MV-4-11 (cell line): ENCODE measurements at places on chromosomes 7 and 10.

DNA sequence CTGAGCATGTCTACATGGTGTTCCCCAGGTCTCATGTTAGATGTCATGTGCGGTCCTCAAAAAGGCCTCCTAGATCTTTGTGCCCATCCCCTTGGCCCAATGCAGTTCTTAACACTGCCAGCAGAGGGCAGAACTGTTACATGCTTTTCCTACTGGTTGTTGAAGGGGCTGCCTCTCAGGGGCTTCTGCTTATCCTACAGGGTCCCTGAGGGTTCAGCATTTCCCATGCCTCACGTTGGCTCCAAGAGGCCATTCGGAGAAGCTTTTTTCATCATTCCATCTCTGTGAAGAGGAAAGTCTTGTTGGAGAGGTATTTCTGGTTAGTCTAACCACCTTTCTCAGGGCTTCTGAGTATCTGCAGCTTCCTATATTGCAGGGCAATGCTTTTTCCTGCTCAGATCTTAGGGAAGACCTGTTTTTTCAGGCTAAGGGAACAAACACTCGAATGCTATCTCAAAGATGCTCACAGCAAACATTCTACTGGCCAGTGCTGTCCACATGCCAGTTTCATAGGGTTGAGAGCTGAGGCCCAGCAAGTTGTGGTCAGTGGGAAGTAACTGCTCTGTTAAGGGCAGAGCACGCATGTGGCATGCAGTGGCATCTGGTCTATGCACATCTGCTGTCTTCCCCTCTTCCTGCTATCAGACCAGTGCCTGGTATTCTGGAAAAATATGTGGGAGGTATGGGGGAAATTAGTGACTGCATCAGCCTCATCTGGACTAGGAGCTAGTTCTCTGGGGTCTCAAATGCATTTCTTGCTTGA is 31.5 kb downstream of the MBL2 start:
- DNase-seq: peak; percentile 24

DNA sequence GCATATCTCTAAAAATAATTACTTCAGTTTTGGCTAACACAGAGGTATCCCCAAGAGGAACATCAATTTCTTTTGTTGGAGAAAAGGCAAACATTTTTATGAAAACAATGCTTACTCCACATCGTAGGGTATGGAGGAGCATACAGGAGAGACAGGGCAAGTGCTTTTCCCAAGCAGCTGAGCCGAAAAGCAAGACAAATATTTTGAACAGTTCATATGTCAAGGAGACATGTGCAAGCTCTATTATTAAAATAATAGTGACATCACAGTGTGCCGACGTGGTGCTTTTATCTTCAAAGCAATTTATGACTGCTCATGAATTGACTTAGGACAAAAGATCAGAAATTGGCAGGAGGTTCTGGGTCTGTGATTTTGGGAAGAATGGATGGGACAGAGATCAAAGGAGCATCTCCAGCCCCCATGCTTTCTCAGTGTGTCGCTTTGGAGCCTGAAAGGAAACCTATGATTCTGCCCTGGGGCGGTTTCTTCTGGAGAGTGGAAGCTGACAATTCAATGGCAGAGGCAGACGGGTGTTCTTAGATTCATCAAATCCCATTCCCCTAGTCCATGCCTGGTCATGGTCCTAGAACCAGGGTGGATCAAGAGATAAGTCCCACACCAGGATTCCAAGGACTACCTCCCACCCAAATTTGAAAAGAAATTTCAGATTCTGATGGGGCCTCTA is 97.1 kb downstream of the JCAD start:
- DNase-seq: no peak

- peak; percentile 70 for DNase-seq
These were observed 2.3 kb upstream of the DRGX start for GRCh38 chr10:49398000-49398861.

DNA sequence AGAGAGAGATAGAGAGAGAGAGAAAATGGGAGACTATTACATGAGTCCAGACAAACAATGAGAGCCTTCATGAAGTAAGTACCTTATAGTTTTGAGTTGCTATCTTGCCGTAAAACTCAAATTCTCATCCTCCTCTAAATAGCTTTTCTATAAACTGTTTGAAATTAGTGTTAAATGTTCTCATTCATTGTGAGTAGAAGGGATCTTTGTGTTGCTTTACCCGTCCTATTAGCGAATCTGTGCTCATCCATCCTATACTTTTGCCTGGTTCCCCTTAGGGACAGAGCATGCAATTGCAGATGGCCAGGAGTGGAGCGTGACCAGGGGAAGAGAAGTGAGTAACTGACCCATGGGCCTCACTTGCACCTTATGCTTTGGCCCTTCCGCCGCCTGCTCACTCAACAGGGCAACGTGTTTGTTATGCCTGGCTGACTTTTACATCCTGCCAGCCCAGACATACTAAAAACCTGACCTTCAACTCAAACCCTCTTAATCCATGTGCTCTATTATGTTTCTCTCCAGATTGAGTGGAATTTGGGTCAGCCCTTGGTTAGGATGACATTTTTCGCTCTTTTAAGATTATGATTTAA is 244.2 kb upstream of the YAE1 start:
- no peak for DNase-seq

GRCh38 chr10:53537508-53537907 is 764.9 kb upstream of the MBL2 start:
- DNase-seq: no peak

DNA sequence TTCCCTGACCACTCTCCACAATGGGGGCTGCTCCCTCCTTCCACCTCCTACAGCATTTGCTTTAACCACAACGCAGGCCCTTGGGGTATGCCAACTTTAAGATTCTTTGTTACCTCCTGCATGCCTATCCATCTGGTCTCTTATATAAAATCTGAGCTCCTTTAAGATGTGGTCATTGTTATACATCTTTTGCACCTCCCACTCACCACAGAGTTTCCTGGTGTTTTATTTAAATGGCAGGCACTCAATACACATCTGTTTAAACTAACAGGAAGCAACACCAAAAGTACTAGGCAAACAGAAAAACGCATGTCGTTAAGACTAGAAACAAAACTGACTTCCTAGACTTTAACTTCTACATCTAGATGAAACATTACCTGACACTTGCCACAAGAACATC is 36.3 kb downstream of the SLC25A13 start:
- DNase-seq: peak; percentile 42

- no peak for DNase-seq
These were observed 25.2 kb upstream of the DMTF1 start for GRCh38 chr7:87127019-87127418.

- no peak for DNase-seq
These were observed 36.0 kb downstream of the BCAP29 start for GRCh38 chr7:107615910-107616680.

- no peak for DNase-seq
These were observed 98.9 kb upstream of the GLCCI1 start for GRCh38 chr7:7869651-7870050.

DNA sequence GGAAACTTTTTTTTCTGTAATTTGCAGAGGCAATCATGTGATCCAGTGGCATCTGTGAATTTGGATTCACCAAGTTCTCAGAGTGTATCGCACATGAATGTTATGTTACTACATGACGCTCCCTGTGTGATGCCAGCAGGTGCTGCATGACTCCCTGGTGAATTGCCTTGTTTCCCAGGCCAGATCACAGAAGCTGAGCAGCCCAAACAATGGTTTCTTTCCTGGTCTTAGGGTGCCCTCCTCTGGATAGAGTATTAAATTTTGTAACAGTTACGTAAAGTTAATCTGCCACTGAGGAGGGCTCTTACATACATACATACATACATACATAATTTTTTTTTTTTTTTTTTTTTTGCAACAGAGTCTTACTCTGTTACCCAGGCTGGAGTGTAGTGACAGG is 3.6 kb downstream of the ZSCAN21 start:
- DNase-seq: peak; percentile 65

DNA sequence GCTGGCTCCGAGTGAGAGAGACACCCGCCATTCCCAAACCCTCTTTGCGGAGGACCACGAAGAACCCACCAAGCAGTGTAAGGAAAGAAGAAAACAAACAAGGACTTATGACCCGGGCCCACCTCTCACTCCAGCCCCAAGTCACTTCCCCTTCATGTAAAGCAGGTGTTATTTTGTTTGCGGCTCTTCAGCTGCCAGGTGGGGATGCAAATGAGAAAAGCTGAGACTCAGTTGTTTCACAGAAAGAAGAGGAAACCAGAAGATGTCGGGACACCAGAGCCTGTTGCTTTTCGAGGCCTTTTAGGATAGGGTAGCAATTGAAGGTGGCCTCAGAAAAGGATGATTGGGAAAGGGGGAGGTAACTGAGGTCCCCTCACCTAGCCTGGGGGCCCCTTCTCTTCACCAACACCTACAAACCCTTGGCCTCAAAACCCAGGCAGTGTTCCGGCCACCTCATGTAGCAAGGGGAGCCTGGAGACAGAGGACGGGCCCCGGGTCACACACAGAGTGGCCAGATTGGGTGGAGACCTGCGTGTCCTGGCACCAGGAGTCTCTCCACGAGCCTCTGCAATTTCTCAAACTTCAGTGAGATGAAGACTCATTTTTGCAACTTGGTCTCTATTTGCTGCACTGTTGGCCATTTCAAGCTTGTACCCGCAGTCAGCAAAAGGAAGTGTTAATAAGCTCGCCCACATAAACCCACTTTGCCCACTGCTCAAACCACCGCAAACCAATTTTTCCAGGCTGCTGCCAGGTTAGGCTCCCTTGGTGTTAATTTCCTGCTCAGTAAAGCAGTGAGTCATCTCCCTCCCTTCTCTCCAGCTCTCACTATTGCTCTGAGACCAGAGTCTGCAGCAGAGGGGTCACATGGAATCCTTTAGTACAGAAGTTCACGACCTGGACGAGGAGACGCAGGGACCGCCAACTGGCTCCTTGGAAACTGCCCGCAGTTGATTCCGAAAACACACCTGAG is 45.5 kb downstream of the AOC1 start:
- DNase-seq: peak; percentile 34
